ENCODE measurements at places on chromosomes 6 and 20.

DNA sequence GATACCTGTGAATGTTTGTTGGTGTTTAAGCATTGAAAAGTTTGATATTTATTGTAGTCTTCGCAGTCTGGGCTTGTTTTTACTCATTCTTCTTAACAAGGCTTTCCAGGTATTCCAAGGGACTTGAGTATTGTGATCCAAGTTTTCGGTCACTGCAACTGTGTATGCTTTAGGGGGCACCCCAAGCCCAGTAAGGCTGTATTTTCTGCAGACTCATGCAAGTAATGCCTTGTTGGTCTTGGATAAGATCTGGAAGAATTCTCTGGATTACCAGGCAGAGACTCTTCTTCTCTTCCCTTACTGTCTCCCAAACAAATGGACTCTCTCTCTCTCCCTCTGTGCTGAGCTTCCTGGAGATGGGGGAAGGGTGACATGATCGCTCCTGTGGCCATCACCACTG is 82.1 kb downstream of the RFPL4B start:
- no peak for DNase-seq

DNA sequence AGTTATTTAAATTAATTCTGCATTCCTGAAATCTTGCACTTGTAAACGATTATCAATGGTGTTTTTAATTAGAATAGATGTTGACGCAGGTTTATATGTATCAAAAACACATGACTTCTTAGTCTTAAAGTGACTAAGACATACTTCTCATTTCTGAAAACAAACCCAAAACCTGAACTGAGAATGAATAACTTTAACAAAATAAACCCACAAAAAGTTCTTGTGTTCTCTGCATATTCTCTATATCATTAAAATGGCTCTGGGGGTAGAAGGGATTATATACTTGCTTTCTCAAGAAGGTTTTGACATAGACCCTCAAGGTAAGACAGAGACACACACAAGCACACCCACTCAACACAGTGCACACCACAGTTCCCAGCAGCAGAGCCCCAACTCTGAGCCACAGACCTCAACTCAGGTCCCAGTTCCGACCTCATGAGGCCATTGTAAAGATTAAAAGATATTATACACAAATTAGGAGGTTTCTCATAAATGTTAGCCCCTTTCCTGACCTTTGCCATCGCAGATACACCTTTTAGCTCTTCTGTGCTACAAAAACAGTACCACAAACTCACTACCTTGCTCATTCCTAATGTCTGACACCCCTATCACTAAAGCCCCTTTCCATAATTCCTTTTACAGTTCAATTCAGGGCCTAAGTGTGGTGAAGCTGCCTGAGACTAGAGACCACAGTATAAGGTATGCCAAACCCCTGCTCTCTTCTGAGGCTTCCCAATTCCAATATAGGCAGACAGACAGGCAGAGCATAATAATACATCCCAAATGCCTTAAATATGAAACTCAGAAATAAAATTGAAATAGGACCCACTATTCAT is 267.8 kb downstream of the PTPRK start:
- no peak for DNase-seq

DNA sequence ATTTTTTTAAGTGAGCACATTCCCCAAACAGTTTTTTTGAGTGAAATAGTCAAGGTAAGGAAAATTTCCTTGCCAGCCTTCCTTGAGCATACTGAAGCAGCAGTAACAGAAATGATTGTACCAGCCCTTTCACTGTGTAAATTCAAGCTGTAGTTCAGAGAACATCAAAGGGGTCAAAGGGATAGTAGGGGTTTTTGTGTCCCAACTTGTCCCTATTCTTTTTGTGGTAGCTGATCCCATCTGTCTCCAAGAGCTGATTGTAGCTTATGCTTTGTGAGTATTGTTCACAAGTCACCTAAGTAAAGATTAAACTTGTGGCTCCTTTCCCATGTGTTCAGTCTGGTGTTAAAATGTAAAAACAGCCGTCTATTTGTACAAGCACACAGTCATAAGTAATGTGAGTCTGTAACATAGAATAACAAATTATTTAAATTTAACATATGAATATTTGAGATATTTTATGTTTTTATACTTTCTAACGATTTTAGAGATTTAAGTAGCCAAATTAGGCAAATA is 185.0 kb downstream of the CENPW start:
- DNase-seq, result no peak

DNA sequence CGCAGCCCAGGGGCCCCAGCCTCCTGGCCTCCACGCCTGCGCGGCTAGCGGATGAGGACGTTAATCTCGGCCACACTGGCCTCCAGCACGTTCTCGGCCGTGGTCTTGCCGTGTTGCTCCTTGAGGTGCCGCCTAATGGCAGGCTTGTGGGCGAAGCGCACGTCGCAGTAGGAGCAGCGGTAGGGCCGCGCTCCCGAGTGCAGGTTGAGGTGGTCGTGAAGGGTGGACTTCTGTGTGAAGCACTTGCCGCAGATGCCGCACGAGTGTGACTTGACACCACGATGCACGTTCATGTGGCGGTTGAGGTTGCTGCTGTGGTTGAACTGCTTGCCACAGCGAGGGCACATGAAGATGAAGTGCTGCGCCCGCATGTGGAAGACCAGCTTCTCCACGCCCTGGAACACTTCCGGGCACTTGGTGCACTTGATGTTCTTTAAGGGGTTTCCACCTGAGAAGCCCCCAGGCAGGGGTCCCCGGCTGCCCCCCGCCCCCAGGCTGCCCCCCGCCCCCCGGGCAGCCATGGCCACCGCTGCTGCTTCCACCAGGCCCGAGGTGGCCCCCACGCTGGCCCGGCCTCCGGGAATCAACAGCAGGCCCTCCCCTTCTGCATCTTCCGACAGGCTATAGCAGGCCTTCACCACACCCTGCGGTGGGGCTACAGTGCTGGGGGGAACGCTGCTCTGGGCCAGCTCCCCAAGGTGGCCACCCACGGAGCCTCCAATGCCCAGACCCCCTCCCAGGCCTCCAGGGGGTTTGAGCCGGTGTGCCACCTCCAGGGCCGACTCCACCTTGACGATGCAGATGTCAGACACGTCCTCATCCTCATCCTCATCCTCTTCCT is 1.8 kb downstream of the ZBTB12 start:
- DNase-seq, result no peak

- DNase-seq, result no peak
Measured at GRCh38 chr6:16757332-16757731, 3.9 kb downstream of the ATXN1 start.

GRCh38 chr20:50848846-50849673 is 54.2 kb downstream of the BCAS4 start:
- no peak for DNase-seq

- no peak for DNase-seq
Measured at GRCh38 chr20:32834972-32835371, 15.2 kb downstream of the MAPRE1 start.
